ENCODE measurements at places on chromosomes 1 and 21.

DNA sequence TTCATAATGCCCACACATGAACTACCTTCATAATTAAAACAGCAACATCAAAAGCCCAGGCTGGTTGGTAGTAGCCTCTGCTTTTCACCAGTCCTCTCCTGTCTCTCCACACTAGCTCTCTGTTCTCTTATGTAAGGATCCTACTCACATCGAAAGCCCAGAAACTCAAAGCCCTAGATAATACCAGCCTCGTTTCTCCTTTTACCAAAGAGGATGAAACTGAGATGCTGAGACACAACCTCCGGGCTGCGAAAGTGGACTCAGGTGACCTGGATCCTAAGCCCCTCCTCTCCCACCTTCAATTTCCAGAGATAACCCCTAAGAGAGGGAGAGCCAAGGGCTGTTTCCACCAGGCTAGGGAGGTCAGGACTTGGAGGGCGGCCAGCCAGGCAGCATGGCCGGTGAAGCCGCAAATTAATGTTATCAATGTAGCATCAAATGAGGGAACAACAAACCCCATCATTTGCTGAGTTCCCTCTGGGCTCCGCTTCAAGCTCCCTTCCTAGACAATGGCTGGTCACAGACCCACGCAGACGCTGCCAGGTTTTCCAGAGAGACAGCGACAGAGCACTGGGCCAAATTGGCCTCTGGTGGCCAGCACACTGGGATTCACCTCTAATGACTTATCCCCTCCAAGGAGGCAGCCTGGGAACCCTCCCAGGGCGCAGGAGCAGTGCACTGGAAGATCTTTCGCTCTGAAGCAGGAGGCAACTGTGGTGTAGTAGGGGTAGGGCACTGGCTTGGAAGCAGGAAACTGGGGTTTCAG lies 20.7 kb upstream of the STMN1 start:
- DNase-seq, result no peak

- no peak for DNase-seq
Measured at GRCh38 chr1:67004176-67004575, 49.8 kb downstream of the SLC35D1 start.

- peak; percentile 54 for DNase-seq
Measured at GRCh38 chr1:214332946-214333798, 52.2 kb downstream of the SMYD2 start.

DNA sequence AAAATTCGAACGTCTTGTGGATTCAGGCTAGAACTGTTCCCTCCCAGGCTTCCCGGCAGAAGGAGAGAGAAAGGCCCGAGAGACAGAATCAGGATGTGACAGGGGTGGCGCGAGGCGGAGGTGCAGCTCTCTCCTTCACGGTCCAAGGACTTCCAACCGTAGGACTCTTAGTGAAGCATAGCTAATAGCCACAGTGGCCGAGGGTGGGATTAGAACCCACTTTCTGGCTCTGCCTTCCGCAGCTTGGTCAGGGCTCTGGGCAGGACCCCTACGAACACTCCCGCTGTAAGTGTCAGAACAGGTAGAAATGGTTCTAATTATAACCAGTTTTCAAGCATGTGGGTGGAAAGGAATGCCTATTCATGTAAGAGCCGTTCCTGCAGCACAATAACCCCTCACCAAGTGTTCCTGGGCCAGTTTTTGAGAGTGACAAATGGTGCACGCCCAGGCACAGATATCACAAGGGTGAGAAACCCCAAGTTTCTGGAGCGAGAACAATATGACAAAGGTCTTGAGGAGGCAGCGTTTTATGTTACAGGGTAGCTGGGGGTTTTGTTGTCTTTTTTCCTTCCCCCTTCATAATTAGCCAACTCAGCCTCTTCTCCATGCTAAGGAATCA lies 86.4 kb downstream of the SYF2 start:
- no peak for DNase-seq

- DNase-seq, result no peak
Measured at GRCh38 chr1:82018319-82018718, 217.6 kb downstream of the ADGRL2 start.

GRCh38 chr21:44708213-44708865 lies 3.0 kb downstream of the TSPEAR start:
- no peak for DNase-seq

- no peak for DNase-seq
Measured at GRCh38 chr1:226838456-226838855, 32.0 kb upstream of the PSEN2 start.

GRCh38 chr1:205407970-205408369 lies 13.9 kb downstream of the LEMD1 start:
- no peak for DNase-seq

GRCh38 chr1:230376296-230376695 lies 49.8 kb downstream of the PGBD5 start:
- no peak for DNase-seq

- DNase-seq, result peak; percentile 15
Measured at GRCh38 chr1:115469703-115470476, 131.8 kb upstream of the NGF start.

DNA sequence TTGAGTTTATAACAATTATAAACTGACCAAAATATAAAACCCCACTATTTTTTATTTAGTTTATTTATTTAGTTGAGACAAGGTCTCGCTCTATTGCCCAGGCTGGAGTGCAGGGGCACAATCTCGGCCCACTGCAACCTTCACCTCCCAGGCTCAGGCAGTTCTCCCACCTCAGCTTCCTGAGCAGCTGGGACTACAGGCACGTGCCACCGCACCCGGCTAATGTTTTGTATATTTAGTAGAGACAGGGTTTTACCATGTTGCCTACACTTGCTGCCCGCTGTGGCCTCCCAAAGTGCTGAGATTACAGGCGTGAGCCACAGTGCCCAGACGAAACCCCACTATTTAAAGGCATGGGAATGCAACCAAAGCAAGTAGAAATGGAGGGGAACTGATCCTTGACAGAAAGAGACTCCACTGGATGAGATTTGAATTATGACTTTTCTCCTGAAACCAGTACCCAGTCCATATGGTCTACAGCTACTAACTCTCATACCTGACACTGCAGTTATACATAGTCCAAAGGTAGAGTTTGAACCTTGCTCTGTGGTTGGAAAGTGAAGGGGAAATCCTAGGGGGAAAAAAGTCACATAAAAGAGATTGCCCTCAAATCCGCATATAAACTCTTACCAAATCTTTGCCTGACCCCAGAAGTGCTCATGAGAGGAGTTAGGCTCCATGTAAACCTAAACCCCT lies 11.3 kb downstream of the LRRC8C start:
- no peak for DNase-seq

GRCh38 chr1:175448467-175448866 lies 255.9 kb upstream of the KIAA0040 start:
- no peak for DNase-seq

GRCh38 chr1:95369985-95370690 lies 136.1 kb downstream of the RWDD3 start:
- DNase-seq, result no peak

DNA sequence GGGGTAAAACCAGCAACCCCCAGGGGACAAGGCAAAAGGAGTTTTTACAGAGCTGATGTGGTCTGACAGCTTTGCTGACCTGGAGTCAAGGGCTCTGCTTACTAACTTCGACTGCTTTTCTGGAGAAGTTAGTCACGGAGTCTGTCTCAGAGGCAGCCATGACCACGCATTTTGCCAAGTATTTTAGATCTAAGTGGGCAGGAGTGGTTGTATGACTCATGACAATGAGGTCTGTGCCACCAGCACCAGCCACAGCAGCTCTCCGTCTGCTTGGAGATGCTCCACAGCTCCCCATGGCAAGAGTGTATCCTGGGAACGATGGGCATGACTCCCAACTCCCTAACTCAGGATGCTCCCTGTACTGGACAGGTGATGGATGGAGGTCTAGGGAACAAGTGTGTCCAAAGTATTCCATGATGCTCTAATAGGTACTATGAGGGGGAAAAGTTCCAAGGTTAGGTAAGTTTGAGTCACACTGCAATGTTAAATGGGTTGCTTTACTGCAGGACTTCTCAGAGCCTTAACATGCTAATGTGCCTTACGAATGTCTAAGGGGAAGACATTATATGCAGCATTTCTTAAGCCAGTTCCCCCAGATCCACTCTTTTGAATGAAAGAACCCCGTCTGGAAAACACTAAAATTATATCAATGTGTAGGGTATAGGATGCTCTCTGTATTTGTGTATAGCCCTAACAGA lies 359.0 kb downstream of the HHAT start:
- DNase-seq, result no peak

DNA sequence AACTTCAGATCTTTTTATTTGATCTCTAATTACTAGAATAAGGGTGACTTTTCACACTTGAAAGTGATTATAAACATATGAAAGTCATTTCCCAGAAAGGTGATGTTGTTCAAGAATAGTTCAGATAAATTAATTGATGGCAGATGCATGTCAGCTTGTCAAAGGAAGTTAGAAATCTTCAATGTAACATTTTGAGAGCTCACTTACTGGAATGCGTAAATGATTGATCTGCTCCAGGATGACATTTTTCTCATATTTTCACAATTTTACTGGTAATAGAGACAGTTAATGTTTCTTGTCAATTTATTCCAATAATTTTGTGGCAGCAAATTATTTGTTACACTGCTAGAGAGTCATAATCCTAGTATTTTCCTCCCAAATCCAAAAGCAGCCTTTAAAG lies 424.2 kb downstream of the PLA2G4A start:
- DNase-seq, result no peak

DNA sequence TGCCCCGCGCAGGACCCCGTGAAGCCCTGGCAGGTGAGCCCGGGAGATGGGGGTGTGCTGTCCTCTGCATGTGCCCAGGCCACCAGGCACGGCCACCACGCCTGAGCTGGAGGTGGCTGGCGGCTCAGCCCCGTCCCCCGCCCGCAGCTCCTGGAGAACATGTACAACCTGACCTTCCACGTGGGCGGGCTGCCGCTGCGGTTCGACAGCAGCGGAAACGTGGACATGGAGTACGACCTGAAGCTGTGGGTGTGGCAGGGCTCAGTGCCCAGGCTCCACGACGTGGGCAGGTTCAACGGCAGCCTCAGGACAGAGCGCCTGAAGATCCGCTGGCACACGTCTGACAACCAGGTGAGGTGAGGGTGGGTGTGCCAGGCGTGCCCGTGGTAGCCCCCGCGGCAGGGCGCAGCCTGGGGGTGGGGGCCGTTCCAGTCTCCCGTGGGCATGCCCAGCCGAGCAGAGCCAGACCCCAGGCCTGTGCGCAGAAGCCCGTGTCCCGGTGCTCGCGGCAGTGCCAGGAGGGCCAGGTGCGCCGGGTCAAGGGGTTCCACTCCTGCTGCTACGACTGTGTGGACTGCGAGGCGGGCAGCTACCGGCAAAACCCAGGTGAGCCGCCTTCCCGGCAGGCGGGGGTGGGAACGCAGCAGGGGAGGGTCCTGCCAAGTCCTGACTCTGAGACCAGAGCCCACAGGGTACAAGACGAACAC lies 1.8 kb downstream of the TAS1R3 start:
- DNase-seq, result no peak

DNA sequence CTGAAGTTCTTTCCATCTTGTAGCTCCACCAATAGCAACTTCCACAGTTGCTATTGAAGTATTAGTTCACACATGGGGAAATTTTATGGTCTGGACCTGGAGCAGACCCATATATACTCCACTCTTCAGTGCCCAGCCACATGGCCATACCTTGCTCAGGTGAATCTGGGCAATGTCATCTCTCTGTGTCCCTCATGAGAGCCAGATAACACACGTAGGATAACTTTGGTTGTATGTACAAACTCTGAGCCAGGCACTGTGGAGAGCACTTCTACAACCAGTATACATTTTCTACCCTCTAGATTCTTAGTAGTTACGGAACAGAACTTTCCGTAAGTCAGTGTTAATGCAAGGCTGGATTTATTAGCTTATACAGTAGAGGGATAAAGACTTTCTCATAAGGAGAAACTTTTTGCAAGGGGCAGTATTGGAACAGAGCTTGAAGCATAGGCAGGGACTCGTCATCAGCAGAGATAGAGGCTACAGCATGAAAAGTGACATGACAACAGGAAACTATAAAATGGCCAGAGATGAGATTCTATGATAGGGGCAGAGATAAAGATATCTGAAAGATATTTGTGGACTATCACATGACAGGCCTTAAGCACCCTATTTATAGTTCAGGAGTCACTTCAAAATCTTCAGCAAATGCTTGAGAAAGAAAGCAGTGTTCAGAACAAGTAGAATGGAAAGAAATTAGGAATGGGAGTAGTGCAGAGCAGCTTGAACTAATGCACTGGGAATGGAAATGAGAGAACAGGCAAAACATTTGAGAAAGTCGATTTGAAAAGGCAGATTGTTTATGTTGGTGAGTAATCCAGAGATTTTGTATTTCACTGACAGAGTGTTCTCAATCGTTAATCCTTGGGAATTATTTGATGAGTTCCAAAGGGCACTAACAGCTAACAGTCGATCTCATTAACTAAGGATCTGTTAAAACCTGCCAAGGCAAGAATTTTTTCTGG lies 481.8 kb downstream of the USP25 start:
- DNase-seq, result no peak

All from neuronal stem cell (in vitro differentiated cells).